ENCODE measurements at places on chromosomes 11 and 22.

- no peak overlapping the region for H3K4me3 ChIP-seq
- H3K36me3 ChIP-seq, result no peaks in the 10 kb centered on the region
- peaks cover 7% of the 10 kb centered on the region for H3K27me3 ChIP-seq
- H3K4me1 ChIP-seq, result no peaks in the 10 kb centered on the region
These were observed 934.9 kb downstream of the BRD1 start for GRCh38 chr22:48892578-48893287.

- H3K4me1 ChIP-seq, result peaks cover 17% of the 10 kb centered on the region
- no peaks in the 10 kb centered on the region for H3K36me3 ChIP-seq
- H3K27me3 ChIP-seq, result no peaks in the 10 kb centered on the region
- no peak for DNase-seq
- no peak overlapping the region for H3K27ac ChIP-seq
These were observed 21.3 kb downstream of the CAPRIN1 start for GRCh38 chr11:34072832-34073231.

DNA sequence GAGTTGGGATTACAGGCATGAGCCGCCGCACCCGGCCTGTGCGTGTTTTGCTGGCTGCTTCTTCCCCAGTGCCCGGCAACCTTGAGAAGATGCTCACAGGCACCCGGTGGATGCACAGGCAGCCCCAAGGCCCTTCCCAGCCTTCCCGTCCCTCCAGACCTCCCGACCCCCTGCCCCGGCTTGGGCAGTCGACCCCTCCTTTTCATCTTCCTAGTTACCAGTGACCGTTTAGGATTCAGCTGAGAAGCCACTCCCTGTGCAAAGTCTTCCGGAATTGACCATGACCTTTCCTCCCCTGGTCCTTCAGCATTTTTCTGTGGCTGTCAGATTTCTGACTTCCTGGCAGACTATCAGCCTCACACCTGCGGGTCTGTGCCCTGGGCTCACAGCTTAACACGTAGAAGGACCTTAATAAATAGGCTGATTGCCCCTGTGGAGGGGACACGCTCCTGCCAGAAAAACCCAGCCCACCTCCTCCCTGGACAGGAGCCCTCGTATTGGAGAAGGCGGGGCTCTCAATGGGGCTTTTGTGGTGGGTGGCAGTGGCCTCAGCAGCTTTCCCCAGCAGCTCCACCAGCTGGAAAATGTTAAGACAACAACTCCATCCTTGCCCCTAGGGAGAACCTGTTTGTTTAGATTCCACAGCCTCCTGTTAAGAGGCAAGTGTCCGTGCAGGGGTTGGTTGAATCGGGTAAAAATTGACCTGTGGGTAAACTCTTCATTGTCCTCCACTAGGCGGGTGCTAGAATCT is 10.4 kb upstream of the ANO1 start:
- H3K27ac ChIP-seq, result no peak overlapping the region
- no peak for DNase-seq
- H3K27me3 ChIP-seq, result peaks cover 75% of the 10 kb centered on the region
- H3K4me1 ChIP-seq, result no peaks in the 10 kb centered on the region
- no peaks in the 10 kb centered on the region for H3K36me3 ChIP-seq

GRCh38 chr11:69240332-69241074 is 53.5 kb upstream of the MYEOV start:
- H3K27me3 ChIP-seq, result peaks cover 16% of the 10 kb centered on the region
- H3K27ac ChIP-seq, result no peak overlapping the region
- H3K4me1 ChIP-seq, result peaks cover 6% of the 10 kb centered on the region

All from naive B cell (primary cell).